Spleen (tissue), 13 donors: ENCODE measurements at places on chromosomes 6 and 20.

DNA sequence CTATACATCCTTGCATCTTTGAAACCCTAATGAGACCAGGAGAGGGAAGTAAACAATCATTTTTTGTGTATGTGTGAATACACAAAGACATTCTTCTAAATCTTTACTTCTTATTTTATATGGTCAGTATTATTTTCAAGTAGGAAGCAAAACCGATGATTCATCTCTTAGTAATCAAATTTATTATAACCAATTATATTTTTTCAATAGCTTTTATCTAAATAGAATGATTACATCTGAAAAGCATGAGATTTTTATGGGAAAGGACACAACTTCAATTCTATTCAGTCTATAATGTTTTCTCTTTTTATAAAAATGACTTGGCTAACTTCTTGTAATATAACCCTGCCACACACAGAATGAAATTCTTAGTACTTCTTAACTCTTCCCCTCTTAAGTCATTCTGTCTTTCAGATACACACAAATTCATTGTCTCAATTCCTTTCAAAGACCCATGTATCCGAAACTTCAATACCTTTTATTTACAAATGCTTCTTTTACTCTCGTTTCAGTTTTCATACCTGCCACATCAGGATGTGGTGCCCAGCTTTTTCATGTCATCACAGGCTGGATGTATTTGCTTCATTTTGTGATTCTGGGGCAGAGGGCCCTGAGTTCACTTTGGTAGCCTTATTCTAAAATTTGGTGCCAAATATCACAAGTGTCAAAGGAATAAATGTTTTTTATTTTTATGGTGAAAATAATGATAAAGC, 227.0 kb downstream of the PHF3 start:
- DNase-seq = no peak

DNA sequence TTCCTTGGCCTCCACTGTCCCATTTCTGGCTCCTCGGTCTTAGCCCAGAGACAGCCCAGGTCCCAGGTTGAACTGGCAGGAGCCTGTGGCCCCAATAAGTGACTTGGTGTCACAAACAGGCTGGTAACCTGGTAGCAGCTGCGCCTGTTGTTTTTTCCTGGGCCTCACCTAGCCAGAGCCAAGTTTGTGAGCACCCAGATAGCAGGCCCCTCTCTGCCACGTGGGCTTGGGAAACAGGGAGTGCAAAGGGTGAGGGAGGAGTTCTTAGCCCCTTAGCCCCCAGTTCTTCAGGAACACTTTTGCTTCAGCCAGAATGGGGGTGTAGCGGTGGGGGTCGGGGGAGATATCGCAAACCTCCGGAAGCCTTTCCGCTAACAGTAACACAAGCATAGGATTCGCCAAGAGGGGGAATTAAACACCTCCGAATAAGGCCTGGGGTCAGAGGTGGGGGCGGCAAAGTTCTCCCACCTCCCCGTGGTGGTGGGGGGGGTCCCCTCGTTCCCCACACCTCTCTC, 760 bp downstream of the C6orf132 start:
- no peak for DNase-seq

GRCh38 chr20:37573626-37574198, 46.0 kb upstream of the BLCAP start:
- no peak for DNase-seq

DNA sequence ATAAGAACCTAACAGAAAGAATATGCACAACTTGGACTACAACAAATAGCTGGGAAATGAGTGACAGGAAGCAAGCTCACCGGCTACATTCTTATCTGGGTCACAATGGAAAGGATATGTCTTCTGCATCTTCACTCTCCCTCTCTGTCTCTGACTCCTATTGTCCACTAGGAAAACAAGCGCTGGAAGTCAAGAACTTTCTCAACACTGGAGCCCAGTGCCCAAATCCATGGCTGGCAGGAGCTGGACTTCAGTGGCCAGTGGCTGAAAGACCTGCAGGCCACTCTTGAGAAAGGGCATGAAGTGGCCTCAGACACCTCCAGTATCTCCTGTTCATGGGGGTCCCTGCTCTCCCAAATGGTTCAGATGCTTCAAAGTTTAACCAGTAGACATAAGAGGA, 62.0 kb downstream of the FAM50B start:
- DNase-seq = no peak

GRCh38 chr6:28977341-28978132, 27.6 kb downstream of the ZNF311 start:
- DNase-seq = peak; percentile 81

GRCh38 chr6:21101694-21102093, 491.9 kb upstream of the SOX4 start:
- DNase-seq = no peak

- no peak for DNase-seq
Observed at GRCh38 chr6:138441965-138442364, 37.9 kb downstream of the HEBP2 start.

- DNase-seq = no peak
Observed at GRCh38 chr6:149806127-149806526, 56.6 kb downstream of the PCMT1 start.

DNA sequence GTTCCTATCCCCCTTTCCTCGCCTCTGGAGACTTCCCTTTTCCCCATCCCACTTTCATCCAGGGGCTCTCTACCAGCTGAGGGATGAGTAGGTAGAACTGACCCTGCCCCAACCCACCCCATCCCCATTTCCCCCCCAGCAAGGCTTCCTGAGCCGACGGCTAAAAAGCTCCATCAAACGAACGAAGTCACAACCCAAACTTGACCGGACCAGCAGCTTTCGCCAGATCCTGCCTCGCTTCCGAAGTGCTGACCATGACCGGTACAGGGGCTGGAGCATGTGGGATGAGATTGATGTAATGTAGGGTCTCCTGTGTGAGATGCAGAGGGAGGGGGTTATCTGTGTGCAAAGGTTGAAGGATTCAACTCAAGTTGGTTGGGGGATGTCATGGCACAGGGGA, 12.7 kb downstream of the SYNGAP1 start:
- DNase-seq = no peak
